ENCODE measurements at places on chromosomes 16 and 17.

- peak; percentile 48 for DNase-seq
These were observed 1.2 kb upstream of the CCDC42 start for GRCh38 chr17:8745586-8746500.

DNA sequence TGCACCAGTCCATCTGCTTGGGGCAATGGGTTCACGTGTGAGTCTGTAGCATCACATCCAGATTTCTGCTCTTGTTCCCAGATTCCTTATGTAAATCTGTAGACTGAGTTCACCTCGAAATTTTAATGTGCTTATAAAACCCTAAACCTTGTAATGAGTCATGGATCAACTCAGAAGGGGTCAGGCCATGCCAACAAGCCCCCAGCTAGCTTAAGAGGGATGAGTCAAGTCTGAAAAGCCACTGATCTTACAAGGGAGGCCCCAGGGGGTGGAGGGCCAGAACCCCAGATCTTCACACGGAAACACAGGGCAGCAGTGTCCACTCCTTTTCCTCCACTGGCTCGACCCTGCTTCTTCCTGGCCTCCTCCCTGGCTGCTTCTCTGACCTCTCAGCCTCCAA lies 399.1 kb upstream of the CDH5 start:
- DNase-seq = no peak

DNA sequence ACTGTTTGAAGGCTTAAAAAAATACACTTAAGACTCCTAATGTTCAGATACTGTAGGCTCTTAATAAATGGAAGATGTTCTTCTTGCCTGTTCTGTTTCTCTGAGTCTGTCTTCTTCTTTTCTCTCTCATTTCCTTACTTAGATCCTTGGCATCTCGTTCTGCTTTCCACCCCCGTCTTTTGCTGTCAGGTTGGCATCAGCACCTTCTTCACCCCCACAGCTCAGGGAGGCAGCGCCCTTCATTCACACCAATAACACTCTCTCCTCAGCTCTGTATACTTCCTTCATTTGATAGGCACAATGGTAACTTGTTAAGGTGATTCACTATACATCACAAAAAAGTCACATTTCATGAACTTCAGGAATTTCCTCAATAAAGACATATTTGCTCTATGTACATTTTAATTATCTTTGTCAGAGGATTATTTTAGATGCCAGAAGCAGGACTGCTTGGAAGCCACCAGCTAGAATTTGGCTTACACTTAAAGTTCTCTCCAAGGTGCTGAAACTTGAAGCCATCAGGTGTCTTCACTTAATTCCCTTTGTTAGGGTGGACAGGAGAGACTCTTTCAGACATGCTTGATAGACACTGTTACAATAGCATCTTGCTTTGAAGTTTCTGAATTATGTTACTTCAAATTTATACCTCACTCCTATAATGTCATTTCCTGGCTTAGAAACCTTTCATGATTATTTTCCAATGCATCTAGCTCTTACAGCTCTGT lies 670.1 kb upstream of the C16orf82 start:
- DNase-seq = no peak

GRCh38 chr17:56902348-56902747 lies 11.5 kb downstream of the TRIM25 start:
- peak; percentile 54 for DNase-seq

DNA sequence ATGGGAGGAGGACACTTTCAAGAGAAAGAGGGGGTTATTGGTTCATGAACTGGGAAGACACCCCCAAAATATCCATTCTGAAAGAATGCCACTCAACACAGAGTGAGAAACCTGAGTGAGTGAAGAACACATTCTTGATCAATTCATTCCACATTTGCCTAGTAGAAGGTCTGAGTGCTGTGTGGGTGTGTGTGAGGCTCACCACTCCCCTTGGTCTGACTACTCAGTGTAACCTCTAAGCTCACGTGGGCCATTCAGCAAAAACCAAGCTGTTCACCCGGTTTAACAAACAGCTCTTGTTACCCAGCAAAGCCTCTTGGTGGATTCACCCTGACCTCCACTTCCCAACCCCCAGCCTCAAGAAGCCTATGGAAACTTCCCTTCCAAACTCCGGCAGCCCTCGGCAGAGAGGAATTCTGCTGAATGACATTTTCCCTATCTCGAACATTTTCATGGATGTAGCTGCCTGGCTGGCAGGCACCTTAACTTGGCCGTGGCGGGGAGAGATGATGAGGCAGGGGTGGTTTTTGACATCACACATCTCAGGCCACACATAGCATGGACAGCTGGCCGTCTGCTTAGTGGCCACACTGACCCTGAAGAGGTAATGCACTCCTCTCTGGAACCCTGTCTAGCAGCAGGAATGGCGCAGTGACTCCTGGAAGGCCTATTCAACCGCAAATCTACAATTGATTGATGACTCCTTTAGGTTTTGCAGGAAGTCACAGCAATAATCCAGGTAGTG lies 11.6 kb downstream of the ST6GALNAC1 start:
- no peak for DNase-seq

All from fibroblast of pulmonary artery (primary cell).